ENCODE measurements at places on chromosomes 1 and 21.

- no peak for DNase-seq
Measured at GRCh38 chr1:7427605-7428300, 343.3 kb upstream of the VAMP3 start.

GRCh38 chr1:87227651-87228050, 101.0 kb upstream of the LMO4 start:
- no peak for DNase-seq

DNA sequence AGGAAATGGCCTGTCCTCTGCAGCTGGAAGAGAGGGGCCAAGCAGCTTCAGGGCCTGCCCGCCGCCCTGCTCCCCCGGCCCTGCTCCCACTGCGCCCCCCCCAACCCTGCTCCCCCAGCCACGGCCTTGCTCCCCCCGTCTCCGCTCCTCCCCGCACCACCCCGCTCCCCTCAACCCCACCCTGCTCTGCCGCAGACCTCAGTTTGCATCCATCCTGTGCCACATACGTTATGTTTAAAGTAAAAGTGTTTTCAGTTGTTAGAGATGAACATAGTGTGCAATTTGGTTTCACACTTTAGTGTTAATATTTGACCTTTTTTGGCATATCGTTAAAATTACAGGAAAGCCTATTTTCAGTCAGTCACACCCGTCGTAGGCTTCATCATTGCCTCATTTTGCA, 34.1 kb upstream of the DIP2A start:
- no peak for DNase-seq

DNA sequence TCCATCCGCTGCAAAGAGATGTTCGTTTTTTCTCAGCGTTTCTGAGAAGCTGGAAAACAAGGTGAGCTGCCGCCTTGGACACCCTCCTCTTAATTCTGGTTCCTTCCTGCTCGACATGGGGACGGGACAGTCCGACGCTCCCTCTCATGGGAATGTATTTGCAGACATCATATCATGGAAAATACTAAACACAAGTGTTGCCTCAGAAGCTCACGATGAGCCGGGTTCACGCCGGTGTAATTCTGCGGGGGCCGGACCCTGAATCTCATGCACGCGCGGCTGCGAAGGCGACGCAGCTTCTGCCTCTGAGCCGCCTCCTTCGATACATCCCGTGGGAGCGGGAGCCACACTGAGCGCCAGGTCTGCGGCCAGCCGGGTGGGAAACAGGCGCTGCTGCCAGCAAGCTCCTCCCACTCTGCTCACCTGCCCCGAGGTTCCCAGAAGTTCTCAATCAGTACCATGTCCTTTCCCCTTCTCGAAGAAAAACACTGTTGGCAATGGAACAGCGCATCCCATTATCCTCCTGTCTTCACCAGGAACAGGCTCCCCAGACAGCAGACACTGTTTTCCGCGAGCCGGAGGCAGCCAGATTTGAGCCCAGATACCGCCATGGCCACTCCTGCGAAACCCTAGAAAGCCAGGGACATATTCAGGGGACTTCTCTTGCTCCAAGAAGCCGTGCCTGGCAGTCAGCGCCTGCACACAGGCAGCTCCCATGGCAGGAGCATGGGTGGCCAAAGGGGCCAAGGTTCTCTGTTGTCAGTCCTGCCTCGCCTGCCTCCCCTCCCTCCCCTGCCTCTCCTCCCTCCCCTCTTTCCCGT, 98.0 kb downstream of the WDR4 start:
- DNase-seq = no peak

GRCh38 chr1:202628646-202629215, 81.5 kb downstream of the SYT2 start:
- DNase-seq = no peak

- DNase-seq = no peak
Measured at GRCh38 chr1:32868806-32869455, 1.8 kb downstream of the FNDC5 start.

DNA sequence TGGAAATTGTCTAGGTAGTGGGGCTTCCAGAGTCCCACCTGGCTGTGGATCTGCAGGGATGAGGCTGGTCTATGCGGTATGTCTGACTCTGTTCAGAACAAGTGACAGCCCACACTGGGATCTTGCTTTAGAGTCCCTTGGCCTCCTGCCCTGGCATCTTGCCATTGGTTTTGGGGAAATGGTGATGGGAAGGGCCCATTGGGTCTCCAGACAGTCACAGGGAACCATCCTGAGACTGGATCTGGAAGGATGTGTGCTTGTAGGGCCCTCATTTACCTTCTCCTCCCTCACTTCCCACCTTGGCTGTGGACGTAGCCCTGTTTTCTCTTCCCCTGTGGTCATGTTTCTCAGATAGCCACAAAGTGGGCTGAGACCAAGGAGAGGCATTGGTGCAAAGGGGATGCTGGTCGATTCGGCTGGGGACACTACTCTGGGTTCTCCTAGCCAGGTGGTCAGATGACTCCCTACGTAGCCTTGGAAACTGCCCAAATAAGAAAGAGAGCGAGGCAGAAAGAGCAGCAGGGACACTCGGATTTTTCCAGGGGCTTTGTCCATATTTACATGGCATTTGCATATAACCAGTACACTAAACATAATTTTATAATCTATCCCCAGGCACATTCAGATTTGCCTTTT, 15.1 kb downstream of the SOX13 start:
- no peak for DNase-seq

DNA sequence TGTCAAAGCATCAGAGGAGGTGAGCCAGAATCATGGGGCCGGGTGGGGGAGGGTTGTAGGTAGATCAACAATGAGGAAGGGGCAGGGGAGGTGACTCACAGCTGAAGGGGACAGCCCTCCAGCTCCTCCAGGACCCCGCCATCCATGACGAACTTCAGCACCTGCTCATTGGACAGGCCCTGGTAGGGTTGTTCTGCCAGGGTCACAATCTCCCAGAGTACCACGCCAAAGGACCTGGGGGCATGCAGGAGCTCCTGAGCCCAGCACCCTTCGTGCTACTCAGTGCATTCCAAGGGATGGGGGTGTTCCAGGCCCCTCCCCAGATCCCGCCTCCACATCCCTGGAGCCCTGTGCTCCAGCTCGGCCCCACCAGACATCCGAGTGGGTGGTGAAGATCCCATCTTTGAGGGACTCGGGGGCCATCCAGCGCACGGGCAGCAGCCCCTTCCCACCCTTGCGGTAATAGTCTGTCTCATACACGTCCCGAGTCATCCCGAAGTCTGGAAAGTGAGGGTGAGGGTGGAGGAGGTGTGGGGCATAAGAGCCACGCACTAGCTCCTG, 17.5 kb downstream of the INSRR start:
- DNase-seq = no peak

- peak; percentile 32 for DNase-seq
Measured at GRCh38 chr1:93021539-93022134, 57.4 kb upstream of the MTF2 start.

DNA sequence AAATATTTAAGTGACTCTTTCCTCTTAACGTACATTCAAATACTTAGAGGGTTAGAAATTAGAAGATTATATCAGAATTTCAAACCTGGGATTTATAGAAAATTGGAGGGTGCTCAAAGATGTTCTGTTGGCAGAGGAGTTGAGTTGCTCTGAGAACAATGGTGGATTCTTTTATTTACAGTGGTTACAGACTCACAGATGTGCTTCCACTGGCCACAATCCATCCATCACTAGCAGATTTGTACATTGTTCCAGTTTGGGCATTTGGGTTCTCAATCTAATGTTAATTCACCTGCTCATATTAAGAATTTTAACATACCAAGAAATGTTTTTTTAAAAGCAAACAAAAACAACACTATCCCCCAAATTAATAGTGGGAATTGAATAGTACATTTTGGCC, 23.5 kb downstream of the DNAJC6 start:
- no peak for DNase-seq

DNA sequence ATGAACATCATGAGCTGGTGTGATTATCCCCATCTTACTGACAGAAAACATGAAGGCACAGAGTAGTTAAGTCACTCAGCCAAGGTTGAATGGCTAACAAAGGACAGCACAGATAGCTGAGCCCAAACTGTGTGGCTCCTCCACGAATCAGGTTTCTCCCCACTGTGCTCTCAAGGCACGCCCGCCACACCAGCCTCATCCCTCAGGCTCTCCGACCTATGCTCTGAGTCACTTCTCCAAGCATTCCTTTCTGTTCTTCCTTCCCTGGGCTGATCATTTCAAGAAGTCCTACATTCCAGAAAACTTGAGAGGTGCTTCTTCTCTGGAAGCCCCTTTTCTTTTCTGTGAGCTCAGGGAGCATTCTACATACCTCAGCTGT, 25.3 kb upstream of the SDC3 start:
- no peak for DNase-seq

GRCh38 chr1:76124196-76124595, 49.6 kb downstream of the ST6GALNAC3 start:
- no peak for DNase-seq
